ENCODE measurements at places on chromosomes 1 and 21.

GRCh38 chr1:78171736-78172590 is 126.2 kb downstream of the GIPC2 start:
- no peaks in the 10 kb centered on the region for H3K4me1 ChIP-seq
- H3K36me3 ChIP-seq: no peaks in the 10 kb centered on the region
- DNase-seq: no peak
- H3K27ac ChIP-seq: no peak overlapping the region
- H3K4me3 ChIP-seq: no peak overlapping the region

- no peaks in the 10 kb centered on the region for H3K36me3 ChIP-seq
- no peak overlapping the region for H3K4me3 ChIP-seq
- no peak for DNase-seq
Measured at GRCh38 chr1:218209351-218209861, 75.7 kb upstream of the RRP15 start.

- no peak for DNase-seq
- H3K4me3 ChIP-seq: no peak overlapping the region
- H3K4me1 ChIP-seq: no peaks in the 10 kb centered on the region
- no peak overlapping the region for H3K27ac ChIP-seq
- no peaks in the 10 kb centered on the region for H3K36me3 ChIP-seq
- no peaks in the 10 kb centered on the region for H3K27me3 ChIP-seq
Measured at GRCh38 chr1:61124696-61125095, 42.3 kb downstream of the NFIA start.

DNA sequence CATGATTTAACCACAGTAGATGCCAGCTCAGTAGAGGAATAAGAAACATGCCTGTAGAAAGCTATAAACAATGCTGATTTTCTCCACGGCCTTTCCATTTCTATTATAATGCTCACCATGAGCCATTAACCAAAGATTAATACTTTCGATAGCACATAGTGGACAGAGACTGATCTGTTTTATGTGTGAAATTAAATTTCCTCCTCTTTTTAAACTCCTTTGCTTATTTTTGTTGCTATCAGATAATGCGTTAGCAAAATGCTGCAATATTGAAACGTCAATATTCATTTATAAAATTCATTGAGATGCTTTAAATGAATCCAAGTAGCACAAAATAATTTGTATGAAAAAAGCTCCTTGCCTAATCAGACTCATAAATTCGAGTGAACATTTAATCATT is 1807.9 kb downstream of the MRPL39 start:
- no peak overlapping the region for H3K27ac ChIP-seq
- no peaks in the 10 kb centered on the region for H3K4me1 ChIP-seq
- no peaks in the 10 kb centered on the region for H3K36me3 ChIP-seq
- DNase-seq: no peak
- H3K4me3 ChIP-seq: no peak overlapping the region

- H3K27ac ChIP-seq: no peak overlapping the region
- H3K4me1 ChIP-seq: no peaks in the 10 kb centered on the region
- H3K4me3 ChIP-seq: no peak overlapping the region
- no peaks in the 10 kb centered on the region for H3K36me3 ChIP-seq
- no peak for DNase-seq
- no peaks in the 10 kb centered on the region for H3K27me3 ChIP-seq
Measured at GRCh38 chr1:246283771-246284410, 223.2 kb downstream of the SMYD3 start.

GRCh38 chr1:32761936-32762335 is 55.2 kb downstream of the YARS1 start:
- no peak for DNase-seq
- H3K4me3 ChIP-seq: no peak overlapping the region
- no peak overlapping the region for H3K27ac ChIP-seq
- H3K27me3 ChIP-seq: no peaks in the 10 kb centered on the region

- H3K27me3 ChIP-seq: no peaks in the 10 kb centered on the region
- no peak overlapping the region for H3K4me3 ChIP-seq
- no peaks in the 10 kb centered on the region for H3K36me3 ChIP-seq
- DNase-seq: no peak
- H3K4me1 ChIP-seq: no peaks in the 10 kb centered on the region
Measured at GRCh38 chr1:99270646-99271045, 6.4 kb downstream of the PLPPR4 start.

- H3K4me1 ChIP-seq: peaks cover 4% of the 10 kb centered on the region
- no peak overlapping the region for H3K27ac ChIP-seq
- H3K27me3 ChIP-seq: no peaks in the 10 kb centered on the region
- no peak for DNase-seq
- peaks cover 44% of the 10 kb centered on the region for H3K36me3 ChIP-seq
Measured at GRCh38 chr1:36304521-36304920, 1.6 kb upstream of the SH3D21 start.

DNA sequence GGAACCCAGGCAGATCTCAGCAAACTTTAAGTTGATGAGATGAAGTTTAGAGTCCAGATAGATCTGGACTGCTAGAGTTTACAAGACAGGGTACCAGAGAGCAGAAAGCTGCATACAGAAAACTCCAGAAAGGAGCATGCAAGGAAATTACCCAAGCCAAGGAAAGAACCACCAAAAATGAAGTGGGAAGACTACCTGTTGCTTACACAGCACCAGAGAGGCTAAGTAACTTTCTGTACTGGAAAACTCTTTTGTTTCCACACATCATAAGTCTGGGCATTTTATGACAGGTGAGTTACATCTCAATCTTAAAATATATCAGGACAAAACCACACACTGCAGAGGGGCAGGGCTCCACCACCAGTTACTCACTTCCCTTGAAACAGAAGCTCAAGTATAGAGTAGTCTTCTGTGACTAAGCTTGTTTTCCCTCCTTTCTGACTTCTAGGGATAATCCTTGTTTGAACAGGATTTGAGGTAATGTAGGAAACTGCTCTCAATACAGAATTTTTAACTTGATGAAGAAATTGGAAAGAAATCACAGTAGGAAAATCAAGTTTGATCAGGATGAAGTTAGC is 17.4 kb upstream of the GJA9 start:
- DNase-seq: no peak
- H3K36me3 ChIP-seq: no peaks in the 10 kb centered on the region
- H3K27ac ChIP-seq: no peak overlapping the region
- no peak overlapping the region for H3K4me3 ChIP-seq
- H3K27me3 ChIP-seq: no peaks in the 10 kb centered on the region
- no peaks in the 10 kb centered on the region for H3K4me1 ChIP-seq

DNA sequence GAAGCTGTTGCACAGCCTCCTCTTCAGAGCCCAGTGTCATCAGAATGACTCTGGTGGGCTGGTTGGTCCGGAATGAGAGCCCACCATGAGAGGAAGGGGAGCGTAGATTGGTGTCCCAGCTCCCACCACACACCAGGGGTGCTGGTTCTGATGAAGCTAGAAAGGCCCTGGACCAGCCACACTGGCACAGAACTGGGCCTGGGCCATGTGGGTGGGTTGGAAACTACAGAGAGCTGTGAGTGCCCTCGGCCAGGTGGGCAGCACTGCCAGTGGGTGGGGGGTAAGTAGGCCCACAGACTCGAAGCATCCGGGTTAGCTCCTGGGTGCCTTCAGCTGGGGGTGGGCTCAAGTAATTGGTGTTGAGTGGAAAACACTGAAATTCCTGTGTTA is 11.6 kb upstream of the TFF1 start:
- no peaks in the 10 kb centered on the region for H3K36me3 ChIP-seq
- no peaks in the 10 kb centered on the region for H3K4me1 ChIP-seq
- no peaks in the 10 kb centered on the region for H3K27me3 ChIP-seq
- H3K27ac ChIP-seq: no peak overlapping the region

DNA sequence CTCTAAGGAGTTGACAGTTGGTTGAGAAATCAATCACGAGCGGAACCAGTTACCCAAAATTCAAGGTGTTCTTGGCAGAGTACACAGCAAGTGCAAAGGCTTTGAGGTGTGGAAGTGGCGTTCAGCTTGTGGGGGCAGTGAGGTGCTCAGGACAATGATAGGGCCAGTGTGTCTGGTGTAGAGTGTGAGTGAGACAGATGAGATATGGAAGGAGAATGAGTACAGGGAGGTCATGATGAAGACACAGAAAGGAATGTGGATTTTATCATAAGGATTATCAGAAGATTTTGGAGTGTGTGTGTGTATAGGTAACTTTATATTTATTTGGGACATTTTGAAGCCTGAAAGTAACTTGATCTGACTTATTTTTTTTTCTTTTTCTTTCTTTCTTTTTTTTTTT is 40.9 kb downstream of the IFI44 start:
- no peak for DNase-seq
- H3K27me3 ChIP-seq: no peaks in the 10 kb centered on the region
- no peak overlapping the region for H3K4me3 ChIP-seq
- no peaks in the 10 kb centered on the region for H3K36me3 ChIP-seq
- H3K27ac ChIP-seq: no peak overlapping the region

- no peaks in the 10 kb centered on the region for H3K4me1 ChIP-seq
- no peaks in the 10 kb centered on the region for H3K27me3 ChIP-seq
- no peak overlapping the region for H3K4me3 ChIP-seq
- H3K27ac ChIP-seq: no peak overlapping the region
- no peaks in the 10 kb centered on the region for H3K36me3 ChIP-seq
- DNase-seq: no peak
Measured at GRCh38 chr1:193614817-193615216, 428.4 kb upstream of the B3GALT2 start.

GRCh38 chr1:22398656-22399420 is 52.8 kb upstream of the ZBTB40 start:
- H3K4me3 ChIP-seq: no peak overlapping the region
- H3K4me1 ChIP-seq: peaks cover 14% of the 10 kb centered on the region
- H3K27ac ChIP-seq: no peak overlapping the region

- DNase-seq: no peak
- H3K4me3 ChIP-seq: no peak overlapping the region
- no peaks in the 10 kb centered on the region for H3K27me3 ChIP-seq
- H3K4me1 ChIP-seq: no peaks in the 10 kb centered on the region
- no peak overlapping the region for H3K27ac ChIP-seq
Measured at GRCh38 chr1:196407358-196408051, 200.7 kb downstream of the KCNT2 start.

GRCh38 chr1:2101531-2101930 is 51.3 kb downstream of the PRKCZ start:
- no peak overlapping the region for H3K4me3 ChIP-seq
- peaks cover 6% of the 10 kb centered on the region for H3K36me3 ChIP-seq
- no peaks in the 10 kb centered on the region for H3K4me1 ChIP-seq
- H3K27ac ChIP-seq: no peak overlapping the region
- DNase-seq: no peak
- H3K27me3 ChIP-seq: no peaks in the 10 kb centered on the region

DNA sequence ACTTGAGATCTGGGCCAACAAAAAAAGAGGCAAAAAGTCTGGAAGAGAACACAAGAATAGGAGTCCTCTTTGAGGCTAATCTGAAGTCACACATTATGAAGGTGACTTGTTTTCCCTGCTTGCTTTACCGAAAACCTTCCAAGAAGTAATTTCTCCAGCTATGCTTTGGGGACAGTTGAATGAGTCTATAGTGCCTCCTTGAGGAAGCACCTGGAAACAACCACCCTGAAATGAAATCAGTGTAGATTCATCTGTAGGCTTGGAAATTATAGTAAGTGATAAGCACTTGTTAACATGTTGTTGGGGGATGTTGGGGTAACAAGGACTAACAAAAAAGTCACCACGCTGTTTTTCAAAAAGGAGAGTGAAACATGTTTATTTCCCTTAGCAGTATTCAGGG is 23.4 kb upstream of the RPTN start:
- no peaks in the 10 kb centered on the region for H3K4me1 ChIP-seq
- DNase-seq: no peak
- no peak overlapping the region for H3K4me3 ChIP-seq
- no peak overlapping the region for H3K27ac ChIP-seq

DNA sequence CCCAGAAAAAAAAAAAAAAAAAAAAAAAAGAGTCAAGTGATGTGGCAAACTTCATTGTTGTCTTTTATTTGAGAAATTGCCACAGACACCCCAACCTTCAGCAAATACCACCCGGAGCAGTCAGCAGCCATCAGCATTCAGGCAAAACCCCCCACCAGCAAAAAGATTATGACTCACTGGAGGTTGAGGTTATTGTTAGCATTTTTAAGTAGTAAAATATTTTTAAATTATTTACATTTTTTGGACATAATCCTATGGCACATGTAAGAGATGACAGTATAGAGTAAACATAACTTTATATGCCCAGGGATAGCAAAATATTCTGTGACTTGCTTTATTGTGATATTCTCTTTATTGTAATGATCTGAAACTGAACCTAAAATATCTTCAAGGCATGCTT is 95.6 kb downstream of the CENPF start:
- no peak for DNase-seq
- H3K27me3 ChIP-seq: no peaks in the 10 kb centered on the region
- no peaks in the 10 kb centered on the region for H3K4me1 ChIP-seq
- no peaks in the 10 kb centered on the region for H3K36me3 ChIP-seq
- no peak overlapping the region for H3K4me3 ChIP-seq

DNA sequence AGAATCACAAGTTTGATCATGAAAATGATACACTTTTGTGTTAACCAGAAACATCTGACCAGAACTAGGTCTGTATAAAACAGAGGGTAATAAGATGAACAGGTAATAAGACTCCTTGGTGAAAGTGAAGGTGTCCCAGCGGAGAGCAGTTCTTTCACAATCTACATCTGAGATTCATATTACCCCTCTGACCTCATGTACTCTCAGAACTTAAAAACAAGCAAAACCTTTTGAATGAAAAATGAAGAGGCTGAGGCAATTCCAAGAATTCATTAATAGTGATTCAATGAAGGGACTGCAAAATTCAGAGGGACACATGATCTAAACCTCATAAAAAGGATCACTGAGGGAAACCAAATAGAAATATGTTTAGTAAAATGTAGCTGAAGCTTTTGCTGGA is 10.9 kb upstream of the MPZL1 start:
- no peak for DNase-seq
- peaks cover 2% of the 10 kb centered on the region for H3K36me3 ChIP-seq
- no peak overlapping the region for H3K4me3 ChIP-seq
- no peaks in the 10 kb centered on the region for H3K27me3 ChIP-seq

GRCh38 chr1:112540226-112540794 is 31.5 kb downstream of the WNT2B start:
- H3K36me3 ChIP-seq: no peaks in the 10 kb centered on the region
- H3K27ac ChIP-seq: no peak overlapping the region
- no peak overlapping the region for H3K4me3 ChIP-seq
- no peaks in the 10 kb centered on the region for H3K27me3 ChIP-seq
- H3K4me1 ChIP-seq: no peaks in the 10 kb centered on the region

- no peaks in the 10 kb centered on the region for H3K36me3 ChIP-seq
- no peak for DNase-seq
- no peak overlapping the region for H3K4me3 ChIP-seq
- no peak overlapping the region for H3K27ac ChIP-seq
Measured at GRCh38 chr1:42385283-42385682, 4.7 kb downstream of the RIMKLA start.

GRCh38 chr1:223006371-223006770 is 136.7 kb downstream of the TLR5 start:
- no peaks in the 10 kb centered on the region for H3K4me1 ChIP-seq
- no peak for DNase-seq
- H3K27ac ChIP-seq: no peak overlapping the region
- H3K36me3 ChIP-seq: peaks cover 15% of the 10 kb centered on the region

DNA sequence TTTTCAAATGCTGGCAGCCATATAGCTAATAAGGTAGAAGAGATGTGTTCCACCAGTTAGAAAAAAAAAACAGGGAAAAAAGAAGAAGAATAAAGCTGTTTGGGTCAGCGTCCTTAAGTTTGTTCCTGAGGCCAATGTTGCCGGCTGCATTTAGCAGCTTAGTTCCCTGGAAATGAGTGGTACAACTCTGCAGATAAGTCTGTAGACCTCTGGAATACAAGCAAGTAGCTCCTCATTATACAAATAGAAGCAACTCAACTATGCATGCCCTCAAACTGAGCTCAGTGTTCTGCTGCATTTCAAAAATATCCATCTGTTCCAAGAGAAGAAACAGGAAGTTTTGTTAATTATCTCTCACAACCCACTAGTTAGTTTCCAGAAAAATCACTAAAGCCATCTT is 181.2 kb upstream of the PKN2 start:
- H3K27me3 ChIP-seq: no peaks in the 10 kb centered on the region
- no peak overlapping the region for H3K27ac ChIP-seq
- no peaks in the 10 kb centered on the region for H3K4me1 ChIP-seq
- no peaks in the 10 kb centered on the region for H3K36me3 ChIP-seq
